ENCODE measurements at places on chromosomes 6 and 20.
A peak's percentile ranks its signal among the peaks of the same experiment; 100 is the strongest.

DNA sequence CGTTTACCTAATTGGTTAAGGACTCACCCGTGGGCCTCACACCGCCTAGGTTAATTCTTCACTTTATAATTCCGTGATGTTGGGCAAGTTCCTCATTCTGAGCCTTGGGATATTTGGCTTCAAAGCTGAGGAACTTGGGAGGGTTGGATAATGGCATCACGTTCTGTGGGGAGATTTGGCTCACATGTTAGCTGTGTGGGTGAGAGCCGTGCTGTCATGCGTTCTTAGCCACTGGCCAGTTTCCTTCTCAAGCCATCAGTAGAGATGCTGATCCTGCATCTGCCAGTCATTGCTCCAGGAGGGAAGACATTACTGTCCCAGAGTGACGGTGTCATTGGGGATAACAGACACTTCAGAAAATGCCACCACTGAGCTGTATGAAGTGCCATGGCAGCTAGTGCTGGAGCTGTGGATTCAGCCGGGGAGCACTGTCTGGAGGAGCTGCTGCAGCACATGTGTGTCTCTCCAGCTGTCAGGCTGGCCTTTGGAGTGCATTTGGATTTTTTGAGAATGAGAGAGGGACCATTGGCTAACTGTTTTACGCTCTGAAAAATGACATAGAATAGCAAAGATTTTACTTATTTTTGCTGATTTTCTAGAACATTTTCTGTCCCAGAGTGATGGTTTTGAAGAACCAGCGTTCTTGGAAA, 16.5 kb downstream of the IGF2R start:
- no peak for DNase-seq

- DNase-seq = no peak
These were observed 103.4 kb downstream of the TULP4 start for GRCh38 chr6:158415666-158416065.

- DNase-seq = no peak
These were observed 610 bp downstream of the PSORS1C1 start for GRCh38 chr6:31114970-31115849.

- DNase-seq = no peak
These were observed 78.2 kb upstream of the ASCC3 start for GRCh38 chr6:100959280-100959679.

DNA sequence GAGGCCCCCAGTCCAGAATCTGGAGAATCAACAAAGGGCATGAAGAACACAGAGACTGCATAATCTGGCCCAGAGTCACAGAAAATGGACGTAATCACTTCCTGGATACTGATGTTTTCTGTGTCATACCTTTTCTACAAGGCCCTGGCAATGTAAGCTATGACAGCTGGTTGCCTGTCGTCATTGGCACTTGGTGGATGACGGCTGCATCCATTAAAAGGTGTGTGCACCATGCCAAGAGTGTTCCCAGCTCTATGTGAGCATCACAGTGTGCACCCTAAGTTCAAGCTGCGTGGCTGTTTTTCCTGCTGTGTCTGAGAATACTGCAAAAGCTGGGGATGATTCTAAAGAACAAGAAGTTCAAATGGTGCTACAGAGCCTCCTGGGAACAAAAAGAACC, 275.2 kb upstream of the CNR1 start:
- no peak for DNase-seq

DNA sequence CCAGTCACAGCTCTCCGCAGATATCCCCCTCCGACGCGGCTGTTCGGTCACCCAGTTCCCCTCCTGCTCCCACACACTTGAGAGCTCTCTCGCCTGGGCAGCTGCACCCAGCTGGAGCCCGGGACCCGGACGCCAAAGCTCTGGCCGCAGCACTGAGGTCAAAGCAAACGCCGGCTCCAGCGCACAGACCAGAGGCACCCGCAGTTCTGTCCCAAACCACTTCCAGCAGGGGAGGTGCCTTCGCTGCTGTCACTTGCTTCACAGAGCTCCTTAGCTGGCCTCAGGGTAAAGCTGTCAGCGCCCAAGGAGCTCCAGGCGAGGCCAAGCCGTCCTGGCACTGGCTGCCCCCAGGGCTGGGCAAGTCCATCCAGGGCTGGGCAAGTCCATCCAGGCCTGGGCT, 27.9 kb downstream of the SLC2A4RG start:
- no peak for DNase-seq

- DNase-seq = no peak
These were observed 236.0 kb upstream of the ECI2 start for GRCh38 chr6:4371207-4371921.

DNA sequence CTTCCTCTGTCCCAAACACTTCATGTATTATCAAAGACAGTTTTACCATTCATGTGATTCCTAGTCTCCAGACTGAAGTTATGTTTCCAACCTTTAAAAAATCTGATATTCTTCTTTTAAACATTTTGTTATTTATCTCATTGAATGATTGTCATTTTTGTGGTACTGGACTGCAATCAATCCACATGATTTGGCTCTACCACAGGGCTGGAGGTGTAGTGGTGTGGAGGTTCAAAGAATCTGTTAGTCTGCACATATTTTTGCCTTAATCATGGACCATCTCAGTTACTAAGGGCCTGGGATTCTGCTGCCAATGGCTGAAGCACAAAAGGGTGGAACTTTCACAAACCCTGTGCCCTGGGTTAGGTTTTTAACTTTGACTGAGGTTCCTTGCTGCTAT, 164.1 kb upstream of the JAG1 start:
- DNase-seq = no peak

GRCh38 chr6:133259561-133259960, 18.4 kb downstream of the EYA4 start:
- DNase-seq = no peak

- DNase-seq = no peak
These were observed 8.1 kb downstream of the NPBWR2 start for GRCh38 chr20:64099086-64099786.

- no peak for DNase-seq
These were observed 19.0 kb downstream of the CEP85L start for GRCh38 chr6:118632359-118632758.

- no peak for DNase-seq
These were observed 7.1 kb upstream of the ARMC12 start for GRCh38 chr6:35729722-35730121.

DNA sequence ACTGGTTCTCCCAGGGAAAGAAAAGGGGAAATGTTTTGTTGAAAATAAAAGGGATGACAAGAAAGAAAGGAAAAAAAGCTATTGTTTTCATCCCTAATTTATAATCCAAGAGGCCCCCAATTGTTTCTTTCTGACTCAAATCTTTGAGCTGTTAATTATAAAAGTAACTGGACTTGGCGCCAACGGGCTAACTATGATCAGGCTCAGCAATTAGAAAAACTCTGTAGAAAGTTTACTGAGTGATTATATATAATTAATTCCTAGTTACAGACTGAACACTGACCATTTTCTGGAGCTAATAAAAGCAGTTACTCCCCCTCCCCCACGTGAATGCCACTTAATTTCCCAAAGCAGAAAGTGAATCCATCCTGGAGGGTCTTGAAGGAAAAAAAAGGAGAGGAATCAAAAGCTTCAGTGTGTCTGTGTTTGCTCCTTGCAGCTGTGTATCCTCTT, 3.2 kb downstream of the ZMYND8 start:
- no peak for DNase-seq

GRCh38 chr6:113629975-113630737, 227.0 kb upstream of the MARCKS start:
- DNase-seq = no peak

GRCh38 chr20:24952376-24953208, 3.5 kb downstream of the CST7 start:
- DNase-seq = no peak

GRCh38 chr20:44646023-44646640, 5.4 kb downstream of the ADA start:
- DNase-seq = no peak

GRCh38 chr20:38115896-38116295, 49.2 kb downstream of the TGM2 start:
- no peak for DNase-seq

GRCh38 chr6:144197919-144198318, 47.6 kb downstream of the STX11 start:
- DNase-seq = no peak

- DNase-seq = no peak
These were observed 93.3 kb downstream of the ADGRB3 start for GRCh38 chr6:68728159-68728979.

DNA sequence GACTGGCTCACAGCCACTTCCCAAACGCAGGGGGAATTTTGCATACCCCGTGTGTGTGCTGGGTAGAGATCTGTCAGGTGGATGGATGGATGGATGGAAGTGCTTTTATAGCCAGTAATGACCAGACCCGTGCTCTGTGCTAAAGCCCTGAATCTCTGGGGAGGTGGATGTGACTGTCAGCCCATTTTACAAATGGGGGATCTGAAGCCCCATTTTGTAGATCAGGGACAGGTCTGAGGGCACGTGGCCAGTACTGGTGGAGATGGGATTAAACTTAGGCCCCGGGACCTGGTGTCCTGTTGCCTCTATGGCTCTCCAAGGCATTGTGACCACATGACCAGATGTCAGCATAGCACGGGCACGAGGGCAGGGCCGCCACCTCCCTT, 38.2 kb upstream of the ZBP1 start:
- DNase-seq = no peak

- DNase-seq = no peak
These were observed 59.2 kb upstream of the DUSP22 start for GRCh38 chr6:232982-233640.

GRCh38 chr6:105874835-105875626, 211.1 kb upstream of the PRDM1 start:
- DNase-seq = no peak

GRCh38 chr20:50727792-50728485, 3.4 kb upstream of the PARD6B start:
- no peak for DNase-seq

GRCh38 chr6:127547215-127547614, 28.1 kb upstream of the MTCL3 start:
- no peak for DNase-seq

- no peak for DNase-seq
These were observed 9.4 kb upstream of the GMPR start for GRCh38 chr6:16228709-16229665.

DNA sequence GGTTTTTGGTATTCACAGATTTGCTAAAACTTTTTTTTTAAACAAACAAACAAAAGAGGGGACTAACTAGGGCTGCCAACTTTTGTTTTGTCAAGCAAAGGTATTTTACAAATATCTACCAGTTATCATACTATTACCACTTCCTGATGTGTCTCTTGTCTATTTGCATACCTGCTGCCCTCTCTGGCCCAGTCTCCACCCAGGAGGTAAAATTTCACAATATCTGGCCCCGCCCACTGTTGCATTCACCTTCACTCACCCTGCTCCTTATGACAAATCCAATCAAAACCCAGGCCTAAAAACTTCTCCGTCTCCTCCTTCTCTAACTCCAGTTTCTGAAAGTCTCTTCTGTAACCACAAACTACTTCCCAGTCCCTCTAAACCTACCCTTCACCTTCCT, 82.2 kb downstream of the TRERF1 start:
- no peak for DNase-seq

DNA sequence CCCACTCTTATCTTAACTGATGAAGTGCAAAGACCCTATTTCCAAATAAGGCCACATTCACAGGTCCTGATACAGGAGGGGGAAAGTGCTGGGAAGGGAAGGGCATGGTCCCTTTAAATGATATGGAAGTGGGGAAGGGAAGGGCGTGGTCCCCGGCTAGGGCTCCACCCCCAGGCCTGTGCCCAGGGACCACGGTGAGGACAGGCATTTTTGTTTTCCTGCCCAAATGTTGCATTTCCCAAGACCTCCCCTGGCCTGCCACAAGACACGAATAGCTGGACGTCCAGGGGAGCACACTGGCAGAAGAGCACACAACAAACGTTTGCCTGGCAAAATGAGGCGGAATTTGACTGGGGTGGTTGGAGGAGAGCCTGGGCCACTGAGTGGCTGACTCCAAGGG, 16.1 kb upstream of the HFE start:
- no peak for DNase-seq

DNA sequence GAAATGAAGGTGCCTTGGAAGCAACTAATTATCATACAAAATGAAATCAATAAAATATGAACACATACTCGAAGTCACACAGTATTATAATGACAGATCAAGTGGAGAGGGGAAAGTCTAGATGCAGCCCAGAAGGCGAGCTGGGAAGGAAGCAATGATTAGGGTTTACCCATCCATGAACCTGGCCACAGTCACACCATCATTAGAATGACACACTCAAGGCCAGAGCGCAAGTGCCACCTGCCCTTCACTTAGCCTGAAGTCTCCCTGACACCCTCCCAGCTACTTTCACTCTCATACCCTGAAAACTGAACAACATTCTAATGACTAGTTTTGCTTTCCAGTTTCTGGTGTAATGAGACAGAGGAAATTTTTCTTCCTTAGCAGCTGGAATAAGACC, 302.8 kb upstream of the JARID2 start:
- DNase-seq = no peak

DNA sequence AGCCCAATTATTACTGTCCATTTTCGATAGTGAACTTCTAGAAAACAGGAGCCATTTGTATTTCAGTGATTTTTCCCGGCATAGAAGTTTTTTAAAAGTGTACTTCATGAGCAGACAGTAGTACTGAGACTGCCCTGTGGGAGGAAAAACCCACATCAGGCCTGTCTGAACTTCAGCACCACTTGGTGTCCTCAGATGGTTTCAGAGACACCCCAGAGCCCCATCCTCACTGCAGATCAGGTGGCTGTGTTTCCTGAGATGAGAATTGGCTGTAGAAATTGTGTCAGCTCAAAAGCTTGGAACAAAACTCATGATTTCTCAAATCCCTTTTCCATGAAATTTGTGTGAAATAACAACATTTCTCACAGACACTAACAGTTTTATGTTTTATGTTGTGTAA, 110.0 kb upstream of the RIN2 start:
- no peak for DNase-seq

GRCh38 chr6:126531840-126532239, 191.9 kb downstream of the CENPW start:
- DNase-seq = no peak

GRCh38 chr6:168559574-168560098, 118.7 kb downstream of the SMOC2 start:
- no peak for DNase-seq

GRCh38 chr6:3977875-3978711, 100.8 kb downstream of the FAM217A start:
- peak; percentile 7 for DNase-seq

- no peak for DNase-seq
These were observed 292.0 kb upstream of the JARID2 start for GRCh38 chr6:14953836-14954235.

DNA sequence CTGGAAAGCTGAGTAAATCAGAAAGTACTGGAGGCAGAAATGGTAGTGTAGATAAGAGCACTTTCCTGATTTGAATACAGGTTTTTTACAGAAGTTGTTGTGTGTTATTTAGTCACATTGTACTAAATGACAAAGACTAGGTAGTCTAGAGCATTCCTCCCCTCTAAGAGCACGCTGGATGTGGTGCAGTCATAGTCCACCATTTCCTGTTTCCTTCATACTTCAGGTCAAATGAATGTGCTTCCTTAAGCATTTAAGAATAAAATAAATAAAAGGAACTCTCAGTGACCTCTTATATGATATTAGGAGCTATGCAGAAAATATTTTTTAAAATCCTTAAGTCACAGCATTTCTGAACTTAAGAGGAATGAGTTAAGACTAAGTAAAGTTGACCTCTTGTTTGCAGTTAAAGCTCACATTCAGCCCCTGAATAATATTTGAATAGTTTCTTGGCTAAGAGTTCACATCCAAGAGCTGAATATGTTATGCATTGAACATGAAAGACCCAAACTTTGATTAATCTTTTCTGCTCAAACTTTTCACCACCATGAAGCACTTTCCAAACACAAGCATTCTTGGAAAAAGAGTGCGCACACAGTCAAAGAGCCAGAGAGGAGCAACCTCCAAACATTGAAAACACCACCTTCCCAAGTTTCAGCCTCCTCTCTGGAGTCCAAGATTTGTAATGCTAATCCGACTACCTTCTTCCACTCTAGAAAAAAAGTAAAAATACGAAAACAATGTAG, 53.4 kb upstream of the TMEM30A start:
- no peak for DNase-seq

Data from amygdala (tissue), 56 donors.